ENCODE measurements at places on chromosomes 2 and 18. TPM values are rescaled to one million over a fixed set of nuclear protein-coding genes. Genes with fewer than 3 reads are reported as not detected.

The MTCL1 gene
- 17.1 TPM for total RNA-seq

The MSTN gene
- 0.05 TPM for total RNA-seq

The TRAPPC12 gene
- 34.3 TPM for total RNA-seq

The GCG gene
- total RNA-seq: not detected

The CCDC85A gene
- 12.7 TPM for total RNA-seq

The ELOA2 gene
- not detected for total RNA-seq

The AOX1 gene
- 21.0 TPM for total RNA-seq

The CAPN14 gene
- total RNA-seq: not detected

The DGKD gene
- 16.2 TPM for total RNA-seq

The SRD5A2 gene
- total RNA-seq: not detected

The CDKL4 gene
- 0.74 TPM for total RNA-seq

The HOXD9 gene
- total RNA-seq: 13.6 TPM

The LRRC30 gene
- not detected for total RNA-seq

The AKAIN1 gene
- total RNA-seq: not detected

The FOXI3 gene
- not detected for total RNA-seq

The TSPYL6 gene
- not detected for total RNA-seq

The IL1RN gene
- total RNA-seq: not detected

The SYT4 gene
- not detected for total RNA-seq

The BCL2 gene
- total RNA-seq: 0.27 TPM

The CPSF3 gene
- total RNA-seq: 48.1 TPM

The TXNDC2 gene
- not detected for total RNA-seq

The SLC35F5 gene
- 45.8 TPM for total RNA-seq

The MAP3K19 gene
- not detected for total RNA-seq

The HNRNPLL gene
- 35.4 TPM for total RNA-seq

The PRSS56 gene
- total RNA-seq: not detected

The CCBE1 gene
- total RNA-seq: 3.5 TPM

The C2orf78 gene
- not detected for total RNA-seq

The ABCG5 gene
- total RNA-seq: not detected

The GPR45 gene
- total RNA-seq: not detected

The DSG4 gene
- not detected for total RNA-seq

The PCARE gene
- not detected for total RNA-seq

The ZC3H8 gene
- total RNA-seq: 3.3 TPM

The RESP18 gene
- total RNA-seq: not detected

The IMPACT gene
- 25.1 TPM for total RNA-seq

The CCL20 gene
- 6.5 TPM for total RNA-seq

All from mammary microvascular endothelial cell (primary cell).